ENCODE measurements at places on chromosomes 12 and 14.

GRCh38 chr12:58302487-58303011, 361.2 kb downstream of the ATP23 start:
- DNase-seq: no peak

DNA sequence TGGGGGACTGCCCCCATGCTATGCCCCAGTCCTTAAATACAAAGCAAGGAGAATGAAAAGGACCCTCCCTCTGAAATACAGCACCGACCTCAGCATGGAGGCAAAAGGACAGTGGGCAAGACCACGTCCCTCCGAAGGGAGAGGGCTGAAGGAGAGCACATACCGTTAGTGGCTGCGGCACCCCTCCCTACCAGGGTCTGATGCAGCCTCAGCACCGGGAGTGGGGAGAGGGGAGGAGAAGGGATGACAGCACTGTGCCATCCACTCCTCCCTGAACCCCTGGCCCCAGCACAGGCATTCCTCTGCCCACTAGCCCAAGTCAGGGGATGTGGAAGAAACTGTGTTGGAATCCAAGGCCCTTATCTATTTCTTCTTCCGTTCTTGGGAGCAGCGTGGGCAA, 3.6 kb upstream of the ACRBP start:
- no peak for DNase-seq

- DNase-seq: no peak
These were observed at the start of gene SOCS2 for GRCh38 chr12:93571925-93572711. SOCS2 (plus strand) TSS chr12:93572675; CDS start chr12:93572898, 223 bp downstream.

GRCh38 chr14:20440882-20441281, 4.9 kb upstream of the KLHL33 start:
- DNase-seq: no peak

DNA sequence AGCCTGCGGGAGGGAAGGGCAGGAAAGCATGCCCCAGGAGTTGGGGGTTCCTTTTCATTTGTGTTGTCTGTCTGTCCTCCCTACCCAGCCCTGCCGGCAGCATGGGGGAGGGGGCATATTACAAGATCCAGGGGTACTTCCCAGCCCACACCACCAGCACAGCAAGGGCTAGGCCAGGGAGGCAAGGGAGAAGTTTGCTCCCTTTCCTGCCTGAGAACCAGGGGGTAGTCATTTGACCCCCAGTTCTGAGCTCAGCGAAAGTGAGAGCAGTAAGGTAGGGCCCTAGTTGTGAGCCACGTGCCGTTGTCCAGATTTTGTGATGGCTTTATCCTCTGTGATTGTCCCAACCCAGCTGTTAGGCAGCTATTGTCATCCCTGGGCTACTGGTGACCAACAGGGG, 364.7 kb downstream of the BCL11B start:
- DNase-seq: no peak

DNA sequence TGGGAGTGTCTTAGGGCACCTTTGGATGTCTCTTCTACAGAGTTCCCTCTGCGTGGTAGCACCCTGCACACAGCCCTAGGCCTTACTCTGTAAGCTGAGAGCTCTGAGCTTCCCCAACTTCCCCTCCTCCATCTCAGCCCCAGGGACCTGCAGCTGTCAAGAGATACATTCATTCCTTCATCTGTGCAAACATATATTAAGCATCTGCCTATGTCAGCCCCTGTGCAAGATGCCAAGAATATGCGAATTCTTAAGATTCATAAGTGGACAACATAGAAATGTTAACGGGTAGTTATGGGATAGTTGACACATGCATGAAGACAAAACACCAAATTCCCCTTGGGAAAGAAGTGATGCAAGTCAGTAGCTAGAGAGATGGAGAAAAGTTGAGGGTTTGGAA, 190.8 kb downstream of the SLC41A2 start:
- DNase-seq: no peak

- no peak for DNase-seq
These were observed 36.6 kb downstream of the LRP6 start for GRCh38 chr12:12230275-12230674.

- DNase-seq: no peak
These were observed 42.1 kb downstream of the NFKBIA start for GRCh38 chr14:35362450-35362849.

GRCh38 chr12:128844031-128844635, 9.1 kb upstream of the GLT1D1 start:
- no peak for DNase-seq

GRCh38 chr12:52226446-52226845, 6.6 kb upstream of the KRT7 start:
- DNase-seq: no peak

DNA sequence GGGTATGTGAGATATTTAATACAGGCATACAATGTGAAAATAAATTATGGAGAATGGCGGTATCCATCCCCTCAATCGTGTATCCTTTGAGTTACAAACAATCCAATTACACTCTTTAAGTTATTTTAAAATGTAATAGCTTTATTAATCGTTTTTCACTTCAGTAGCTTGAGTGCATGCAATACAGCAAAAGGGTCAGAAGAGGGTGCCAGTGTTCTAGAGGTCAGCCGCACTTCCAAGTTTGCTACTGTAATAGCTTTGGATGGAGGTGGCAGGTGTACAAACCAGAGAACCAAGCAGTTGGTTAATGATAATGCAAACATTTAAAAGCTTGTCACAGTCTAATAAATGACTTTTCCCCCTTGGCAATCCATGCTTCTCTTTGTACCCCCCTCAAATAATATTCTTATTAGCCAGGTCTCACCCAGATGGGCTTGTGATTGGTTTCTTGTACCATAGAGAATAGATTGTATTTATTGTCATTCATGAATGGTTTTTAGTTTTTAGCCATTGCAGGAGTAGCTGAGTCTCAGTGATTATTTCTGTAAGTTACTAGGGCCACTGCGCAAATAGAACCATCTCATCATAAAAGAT, 127.0 kb downstream of the ERC1 start:
- DNase-seq: peak; percentile 34

All from stimulated activated CD8-positive, alpha-beta memory T cell treated with anti-CD3 and anti-CD28 coated beads, Interleukin-15, amount 100 ng/mL, for 1 hour (primary cell).